ENCODE measurements at places on chromosomes 2 and 18. TPM values are rescaled to one million over a fixed set of nuclear protein-coding genes. Genes with fewer than 3 reads are reported as not detected.

GRCh38 chr2:160913323-160913722 lies 246.9 kb upstream of the TANK start:
- peaks cover 7% of the 10 kb centered on the region for H3K4me1 ChIP-seq
- no peaks in the 10 kb centered on the region for H3K36me3 ChIP-seq
- H3K4me3 ChIP-seq, result no peak overlapping the region
- no peaks in the 10 kb centered on the region for H3K27me3 ChIP-seq
- no peak for DNase-seq
- H3K27ac ChIP-seq, result no peak overlapping the region

DNA sequence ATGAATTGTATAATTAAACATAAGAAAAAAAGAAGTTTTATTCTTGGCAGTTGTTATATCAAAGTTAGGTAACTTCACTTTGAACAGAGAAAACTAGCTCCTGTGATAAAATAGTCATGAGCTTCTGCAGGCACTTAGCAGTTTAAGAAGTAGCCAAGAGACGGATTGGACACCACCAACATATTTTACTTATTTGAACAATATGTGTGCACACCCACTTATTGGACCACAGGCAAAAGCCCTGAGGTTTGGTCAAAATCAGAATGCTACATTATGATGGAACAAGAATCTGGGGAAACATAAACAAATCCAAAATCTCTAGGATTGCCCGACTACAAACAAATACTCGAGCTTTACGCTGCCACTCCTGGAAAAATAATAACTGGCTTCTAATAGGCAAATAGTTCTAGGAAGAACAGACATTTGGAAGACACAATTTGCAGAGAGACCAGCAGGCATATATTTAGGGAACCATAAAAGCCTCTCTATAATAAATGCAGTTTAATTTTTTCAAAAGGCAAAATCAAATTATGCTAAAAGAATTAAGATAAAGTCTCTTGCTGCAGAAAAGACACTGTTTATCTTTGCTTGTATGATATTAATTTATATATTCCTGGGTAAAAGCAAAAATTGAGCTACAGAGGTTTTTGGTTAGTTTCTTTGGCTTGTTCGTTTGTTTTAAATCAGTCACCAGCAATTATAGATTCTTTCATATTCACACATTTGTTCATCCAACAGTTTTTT lies 117.9 kb downstream of the CDC42EP3 start:
- no peaks in the 10 kb centered on the region for H3K4me1 ChIP-seq
- no peak for DNase-seq
- no peaks in the 10 kb centered on the region for H3K36me3 ChIP-seq
- H3K27me3 ChIP-seq, result no peaks in the 10 kb centered on the region

- H3K4me3 ChIP-seq, result no peak overlapping the region
- H3K27me3 ChIP-seq, result no peaks in the 10 kb centered on the region
- no peak for DNase-seq
- H3K36me3 ChIP-seq, result no peaks in the 10 kb centered on the region
These were observed 26.8 kb downstream of the ITM2C start for GRCh38 chr2:230891509-230891908.

GRCh38 chr2:48016225-48017019 lies 110.1 kb upstream of the FBXO11 start:
- no peak for DNase-seq
- no peaks in the 10 kb centered on the region for H3K36me3 ChIP-seq
- H3K27ac ChIP-seq, result no peak overlapping the region
- no peaks in the 10 kb centered on the region for H3K27me3 ChIP-seq

Gene IL37
- total RNA-seq, result not detected

Gene PLB1
- 7.7 TPM for total RNA-seq

Gene INSIG2
- 17.4 TPM for total RNA-seq

Gene SLC23A3
- 1.1 TPM for total RNA-seq

DNA sequence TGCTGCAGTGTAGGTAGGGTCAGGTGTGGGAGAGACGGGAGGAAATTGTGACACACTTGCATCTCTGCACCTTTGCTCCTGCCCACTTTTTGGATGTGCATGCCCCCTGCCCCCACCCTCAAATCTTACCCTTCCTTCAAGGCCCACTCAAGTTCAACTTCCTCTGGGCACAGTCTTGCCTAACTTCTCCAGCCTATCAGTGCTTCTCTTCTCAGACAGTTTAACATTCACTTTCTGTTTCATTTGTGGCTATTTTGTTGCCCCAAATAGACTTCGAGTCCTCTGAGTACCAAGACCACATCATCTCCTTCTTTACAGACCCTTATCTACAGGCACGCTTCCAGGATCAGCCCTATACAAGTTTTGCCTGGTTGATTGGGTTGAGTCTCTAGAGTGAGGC lies 2.7 kb downstream of the ST8SIA5 start:
- H3K36me3 ChIP-seq, result no peaks in the 10 kb centered on the region
- no peak overlapping the region for H3K27ac ChIP-seq
- no peaks in the 10 kb centered on the region for H3K27me3 ChIP-seq
- no peak for DNase-seq
- no peak overlapping the region for H3K4me3 ChIP-seq

DNA sequence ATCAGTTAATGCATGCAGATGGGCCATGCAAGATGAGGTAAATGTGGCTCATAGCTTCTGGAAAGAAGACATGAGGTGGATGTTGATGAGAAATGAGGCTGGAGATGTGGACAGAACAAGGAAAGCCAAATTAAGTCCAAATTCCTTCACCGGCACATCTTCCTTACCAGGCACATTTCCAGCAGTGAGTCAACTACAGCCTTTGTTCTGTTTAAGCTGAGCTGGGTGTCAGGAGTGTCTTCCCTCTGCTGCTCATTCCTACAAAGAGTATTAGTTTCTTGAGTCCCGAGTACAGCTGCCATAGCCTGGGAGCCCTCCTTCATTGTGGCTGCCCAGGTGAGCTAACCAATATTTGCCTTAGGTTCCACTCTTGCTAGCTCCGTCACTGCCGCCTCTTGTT lies 945.0 kb downstream of the SLC4A3 start:
- no peaks in the 10 kb centered on the region for H3K27me3 ChIP-seq
- H3K4me1 ChIP-seq, result no peaks in the 10 kb centered on the region
- H3K27ac ChIP-seq, result no peak overlapping the region
- DNase-seq, result no peak
- H3K36me3 ChIP-seq, result no peaks in the 10 kb centered on the region
- no peak overlapping the region for H3K4me3 ChIP-seq

Gene POTEF
- not detected for total RNA-seq

GRCh38 chr2:200743042-200743676 lies 68.6 kb upstream of the BZW1 start:
- peaks cover 15% of the 10 kb centered on the region for H3K4me1 ChIP-seq
- no peak for DNase-seq
- H3K27me3 ChIP-seq, result no peaks in the 10 kb centered on the region
- no peaks in the 10 kb centered on the region for H3K36me3 ChIP-seq
- peak overlapping the region; percentile 73 for H3K27ac ChIP-seq
- no peak overlapping the region for H3K4me3 ChIP-seq

- H3K4me1 ChIP-seq, result peaks cover 4% of the 10 kb centered on the region
- H3K4me3 ChIP-seq, result no peak overlapping the region
- DNase-seq, result no peak
- no peaks in the 10 kb centered on the region for H3K27me3 ChIP-seq
These were observed 144.3 kb upstream of the ZFP36L2 start for GRCh38 chr2:43370705-43371104.

Gene MARCO
- 6.0 TPM for total RNA-seq

DNA sequence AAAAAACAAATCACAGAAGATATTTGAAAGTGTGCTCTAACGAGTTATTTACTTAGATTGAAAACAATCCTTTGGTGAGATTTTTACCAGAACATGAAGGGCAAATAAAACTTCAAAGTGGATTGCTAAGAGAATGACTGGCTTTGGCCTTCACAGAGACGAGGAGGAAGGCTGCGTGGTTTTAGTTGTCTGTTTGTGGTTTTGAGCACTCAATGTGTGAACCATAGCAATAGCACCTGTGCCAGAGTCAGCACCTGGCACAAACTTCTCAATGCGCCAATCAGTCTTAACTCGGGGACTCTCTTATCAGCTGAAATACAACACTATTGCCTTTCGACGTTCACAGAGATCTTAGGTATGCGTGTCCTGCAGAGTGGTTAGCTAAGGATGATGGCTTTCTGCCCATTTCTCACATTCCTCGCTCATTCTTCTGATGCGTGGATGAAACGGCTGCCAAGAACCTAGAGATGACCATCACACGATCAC lies 70.0 kb downstream of the MBP start:
- H3K4me3 ChIP-seq, result no peak overlapping the region
- DNase-seq, result no peak
- no peaks in the 10 kb centered on the region for H3K36me3 ChIP-seq
- H3K27me3 ChIP-seq, result no peaks in the 10 kb centered on the region
- H3K27ac ChIP-seq, result no peak overlapping the region
- peaks cover 4% of the 10 kb centered on the region for H3K4me1 ChIP-seq

- no peak overlapping the region for H3K27ac ChIP-seq
- no peaks in the 10 kb centered on the region for H3K36me3 ChIP-seq
These were observed 4.2 kb downstream of the ZNF512 start for GRCh38 chr2:27587025-27587424.

Gene PLEK
- total RNA-seq, result 2.6 TPM

DNA sequence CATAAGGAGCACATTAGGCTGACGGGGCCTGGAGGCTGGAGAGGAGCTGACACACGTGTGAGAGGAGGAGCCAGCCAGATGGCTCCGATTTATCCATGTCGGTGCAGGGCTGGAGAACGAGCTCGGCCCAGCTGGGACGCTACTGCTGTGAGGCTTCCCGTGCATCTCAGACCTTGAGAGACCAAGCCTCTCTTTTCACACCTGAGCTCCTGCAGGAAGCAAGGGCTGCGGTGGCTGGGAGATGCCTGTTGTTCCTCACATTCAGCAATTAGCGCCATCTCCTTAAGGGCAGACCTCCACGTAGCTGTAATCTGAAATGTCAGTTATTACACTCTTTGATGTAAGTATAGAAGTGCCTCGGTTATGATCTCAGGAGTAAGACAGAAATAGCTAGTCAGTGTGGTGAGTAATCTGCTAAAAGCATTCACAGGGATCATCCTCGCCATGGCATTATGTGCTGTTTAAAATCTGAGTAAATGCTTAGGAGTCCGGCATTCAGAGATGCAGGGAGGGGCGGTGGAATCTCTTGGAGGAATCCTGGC lies 107.9 kb downstream of the PRKCE start:
- no peak overlapping the region for H3K4me3 ChIP-seq
- H3K27me3 ChIP-seq, result no peaks in the 10 kb centered on the region
- H3K4me1 ChIP-seq, result peaks cover 4% of the 10 kb centered on the region
- H3K36me3 ChIP-seq, result no peaks in the 10 kb centered on the region
- no peak overlapping the region for H3K27ac ChIP-seq

GRCh38 chr18:79620576-79621165 lies 58.9 kb upstream of the CTDP1 start:
- H3K4me1 ChIP-seq, result peaks cover 1% of the 10 kb centered on the region
- H3K27me3 ChIP-seq, result no peaks in the 10 kb centered on the region
- H3K36me3 ChIP-seq, result no peaks in the 10 kb centered on the region
- no peak overlapping the region for H3K4me3 ChIP-seq
- DNase-seq, result no peak

- H3K4me3 ChIP-seq, result no peak overlapping the region
- no peaks in the 10 kb centered on the region for H3K4me1 ChIP-seq
- DNase-seq, result no peak
- no peaks in the 10 kb centered on the region for H3K27me3 ChIP-seq
These were observed 80.6 kb upstream of the HS6ST1 start for GRCh38 chr2:128399256-128399655.

GRCh38 chr2:99485824-99486223 lies 4.0 kb downstream of the REV1 start:
- H3K4me1 ChIP-seq, result peaks cover 5% of the 10 kb centered on the region
- no peak overlapping the region for H3K27ac ChIP-seq
- no peaks in the 10 kb centered on the region for H3K36me3 ChIP-seq

GRCh38 chr2:164574931-164575330 lies 46.4 kb downstream of the GRB14 start:
- H3K27me3 ChIP-seq, result no peaks in the 10 kb centered on the region
- no peaks in the 10 kb centered on the region for H3K36me3 ChIP-seq
- DNase-seq, result no peak
- peaks cover 1% of the 10 kb centered on the region for H3K4me1 ChIP-seq

Gene INPP5D
- total RNA-seq, result 4.1 TPM

Gene LIMS2
- 70.4 TPM for total RNA-seq

Gene POTEE
- 0.17 TPM for total RNA-seq

Gene DUSP2
- total RNA-seq, result 1.4 TPM

GRCh38 chr2:15238028-15238427 lies 323.1 kb downstream of the NBAS start:
- H3K36me3 ChIP-seq, result no peaks in the 10 kb centered on the region
- H3K4me3 ChIP-seq, result no peak overlapping the region
- H3K27me3 ChIP-seq, result no peaks in the 10 kb centered on the region
- DNase-seq, result no peak
- no peak overlapping the region for H3K27ac ChIP-seq
- no peaks in the 10 kb centered on the region for H3K4me1 ChIP-seq

- H3K27me3 ChIP-seq, result no peaks in the 10 kb centered on the region
- no peaks in the 10 kb centered on the region for H3K36me3 ChIP-seq
These were observed 361.8 kb upstream of the CWC22 start for GRCh38 chr2:180368881-180369280.

Gene ABI2
- total RNA-seq, result 71.1 TPM

Gene LINC00305
- total RNA-seq, result not detected

Gene MC5R
- not detected for total RNA-seq

GRCh38 chr2:7513834-7514233 lies 596.6 kb downstream of the RNF144A start:
- H3K27ac ChIP-seq, result no peak overlapping the region
- H3K27me3 ChIP-seq, result no peaks in the 10 kb centered on the region
- DNase-seq, result no peak
- no peak overlapping the region for H3K4me3 ChIP-seq

GRCh38 chr2:202034249-202035088 lies 814 bp downstream of the FZD7 start:
- peak overlapping the region; percentile 75 for H3K27ac ChIP-seq
- no peaks in the 10 kb centered on the region for H3K27me3 ChIP-seq
- peak overlapping the region; percentile 77 for H3K4me3 ChIP-seq
- peak; percentile 60 for DNase-seq
- peaks cover 15% of the 10 kb centered on the region for H3K4me1 ChIP-seq

Gene UGT1A8
- total RNA-seq, result not detected

Gene RFTN2
- total RNA-seq, result 12.8 TPM

DNA sequence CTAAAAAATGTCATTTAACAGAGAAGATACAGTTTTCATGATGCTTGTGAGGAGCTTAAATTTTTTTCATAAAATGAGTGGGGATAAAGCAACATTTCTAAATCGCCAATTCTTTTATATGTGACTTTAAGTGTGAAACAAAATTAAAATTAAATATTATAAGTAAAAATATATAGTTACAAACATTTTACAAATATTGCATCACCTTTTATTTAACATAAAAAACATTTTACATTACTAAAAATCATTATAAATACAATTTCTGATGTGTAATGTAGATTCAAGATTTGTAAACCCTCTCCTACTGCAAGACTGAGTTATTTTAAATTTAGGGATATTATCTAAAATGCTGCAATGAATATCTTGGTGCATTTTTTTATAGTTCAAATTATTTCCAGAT lies 44.4 kb upstream of the GATA6 start:
- H3K4me1 ChIP-seq, result no peaks in the 10 kb centered on the region
- no peaks in the 10 kb centered on the region for H3K27me3 ChIP-seq
- no peak overlapping the region for H3K27ac ChIP-seq
- H3K4me3 ChIP-seq, result no peak overlapping the region
- no peaks in the 10 kb centered on the region for H3K36me3 ChIP-seq

Data from ovary (tissue), 10 donors.